Stimulated activated CD4-positive, alpha-beta T cell treated with anti-CD3 and anti-CD28 coated beads, Interleukin-1b, Interleukin-23, amount 100 ng/mL, for 48 hours (primary cell): ENCODE measurements at places on chromosomes 7 and 10.

- no peak for DNase-seq
These were observed 12.3 kb upstream of the MYPN start for GRCh38 chr10:68096913-68097516.

DNA sequence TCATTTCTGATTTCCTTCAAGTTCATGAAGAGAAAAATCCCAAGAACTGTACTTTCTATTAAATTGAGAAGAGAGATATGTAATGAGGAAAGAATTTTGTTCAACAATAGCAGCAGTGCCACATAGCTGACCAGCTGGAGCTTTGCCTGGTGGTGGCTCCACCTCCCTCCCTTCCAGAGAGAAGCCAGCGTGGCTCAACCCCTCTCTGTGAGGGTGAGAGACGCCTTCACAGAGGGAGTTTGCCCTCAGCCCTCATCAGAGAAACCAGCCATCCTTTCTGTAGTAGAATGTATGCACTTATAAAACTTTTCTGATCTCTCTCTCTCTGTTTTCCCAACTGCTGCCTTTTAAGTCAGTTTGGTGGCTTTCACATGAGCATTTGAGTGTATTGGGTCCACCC is 20.5 kb upstream of the COL1A2 start:
- DNase-seq, result no peak

DNA sequence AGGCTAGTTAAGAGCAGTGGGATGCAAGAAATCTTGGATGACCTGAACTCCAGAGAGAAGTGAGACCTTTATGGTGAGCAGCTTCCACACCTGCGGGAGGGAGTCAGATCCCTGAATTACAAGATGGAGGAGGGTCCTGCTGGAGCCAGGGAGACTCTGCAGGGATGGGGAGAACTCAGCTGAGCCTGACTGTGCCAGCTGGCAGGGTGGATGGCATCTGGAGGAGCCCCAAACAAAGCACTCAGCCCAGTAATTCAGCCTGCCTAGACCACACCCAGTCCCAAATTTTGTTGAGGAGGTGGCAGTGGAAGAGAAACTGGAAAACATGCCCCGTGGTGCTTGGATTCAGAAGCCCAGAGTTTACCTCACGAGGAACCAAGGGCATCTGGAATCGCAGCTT is 208.2 kb downstream of the WDR11 start:
- DNase-seq, result no peak

DNA sequence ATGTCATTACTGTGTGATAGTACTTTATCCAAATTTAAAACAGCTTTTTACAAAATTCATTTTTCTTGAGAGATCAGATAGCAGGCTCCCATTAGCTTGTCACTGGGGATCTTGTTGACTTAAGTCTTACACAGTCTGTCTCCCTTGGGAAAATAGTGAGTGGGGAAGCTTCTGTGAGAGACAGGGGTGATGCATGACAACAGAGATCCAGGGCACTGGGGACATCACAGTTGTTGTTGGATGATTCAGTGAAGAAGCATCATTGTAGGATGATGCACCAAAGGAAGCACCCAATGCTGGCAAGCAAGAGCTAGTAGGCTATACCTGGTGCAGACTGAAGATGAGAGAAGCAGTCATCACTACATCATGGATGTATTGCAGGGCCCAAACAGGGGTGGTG is 284.7 kb downstream of the HDAC9 start:
- DNase-seq, result no peak

DNA sequence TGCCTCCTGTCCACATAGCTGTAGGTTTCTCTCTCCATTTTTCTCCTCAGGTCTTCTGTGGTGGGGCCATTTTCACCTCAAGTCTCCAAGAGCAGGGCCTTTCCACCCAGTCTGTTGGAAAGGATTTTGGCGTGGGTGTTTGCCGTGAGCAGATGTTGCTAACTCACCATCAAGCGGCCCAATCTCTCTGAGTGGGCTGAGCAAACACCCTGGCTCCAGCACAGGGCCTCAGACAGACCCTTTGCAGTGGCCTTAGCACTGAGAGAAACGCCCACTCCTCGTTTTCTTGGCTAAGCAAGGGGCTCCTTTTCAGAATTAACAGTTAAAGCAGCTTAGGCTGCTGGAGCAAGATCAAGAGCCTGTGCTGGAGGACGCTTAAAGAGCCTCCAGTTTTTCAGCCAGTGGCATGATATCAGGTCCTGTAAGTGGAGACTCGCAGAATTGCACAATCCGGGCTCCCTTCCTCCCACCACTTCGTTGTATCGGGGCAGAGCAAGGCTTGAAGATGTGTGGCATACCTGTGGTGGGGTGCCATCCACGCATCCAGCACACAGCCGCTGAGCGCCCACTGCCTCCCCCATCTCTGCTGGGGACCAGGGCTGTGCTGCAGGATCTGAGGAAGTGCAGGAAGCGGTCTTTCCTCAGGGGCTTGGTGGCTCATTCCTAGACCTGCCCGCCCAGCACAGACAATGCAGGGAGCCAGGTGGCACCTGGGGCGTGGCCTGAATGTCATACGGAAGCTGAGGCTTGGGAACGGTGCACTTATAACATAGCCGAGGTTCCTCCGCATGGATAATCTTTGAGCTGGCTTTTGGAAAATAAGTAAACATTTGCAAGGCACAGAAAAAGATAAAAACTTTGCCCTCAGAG is 142.7 kb downstream of the ADARB2 start:
- no peak for DNase-seq

DNA sequence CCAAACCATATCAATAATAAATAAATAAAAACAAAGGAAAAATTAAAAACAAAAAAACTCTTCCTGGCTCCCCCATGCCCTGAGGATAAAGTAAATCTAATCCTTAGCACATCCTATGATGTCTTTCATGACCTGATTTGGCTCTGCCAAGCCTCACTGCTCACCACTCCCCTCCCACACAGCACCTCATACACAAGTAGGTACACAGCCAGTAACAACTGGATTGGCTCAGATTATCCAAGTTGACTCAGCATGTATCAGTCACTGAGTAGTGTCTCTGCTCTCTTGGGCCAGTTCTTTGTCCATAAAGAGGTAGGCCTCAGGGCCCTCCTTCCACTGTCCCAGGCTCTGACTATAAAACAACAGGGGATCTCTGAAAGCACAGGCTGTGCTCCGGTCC is 99.6 kb downstream of the STRA8 start:
- peak; percentile 8 for DNase-seq

GRCh38 chr10:114743521-114744231 is 77.9 kb upstream of the FHIP2A start:
- DNase-seq, result no peak

- DNase-seq, result peak; percentile 46
These were observed 1.5 kb downstream of the IPMK start for GRCh38 chr10:58266003-58266825.

- DNase-seq, result no peak
These were observed 125.2 kb downstream of the DOCK4 start for GRCh38 chr7:112080978-112081377.

DNA sequence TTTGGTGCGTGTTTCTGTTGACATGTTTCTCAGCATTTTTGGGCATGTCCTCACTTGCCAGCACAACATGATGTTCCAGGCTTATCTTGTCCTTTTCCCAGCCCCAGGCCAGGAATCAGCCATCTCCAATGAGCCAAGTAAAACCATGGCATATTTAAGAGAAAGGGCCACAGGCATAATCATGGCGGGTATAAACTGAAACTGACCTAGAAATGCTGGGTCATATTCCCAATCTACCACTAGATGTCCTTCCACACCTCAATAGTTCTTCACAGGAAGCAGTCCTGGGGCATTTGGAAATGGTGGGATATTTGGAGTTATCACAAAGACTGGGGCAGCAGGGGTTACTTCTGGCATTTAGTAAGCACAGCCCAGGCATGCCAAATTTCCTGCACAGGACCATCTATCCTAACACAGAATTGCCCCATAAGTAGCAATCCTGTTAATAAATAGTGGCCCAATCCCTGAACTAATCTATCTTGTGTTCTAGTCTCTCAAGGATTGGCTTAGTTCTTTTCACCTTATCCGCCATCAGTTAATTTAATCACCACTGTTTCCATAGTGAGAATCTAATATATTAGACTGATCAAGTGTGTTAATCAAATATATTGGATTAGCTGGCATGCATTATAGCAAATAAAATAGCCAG is 101.6 kb downstream of the NPSR1 start:
- DNase-seq, result no peak

GRCh38 chr10:5419466-5420094 is 7.2 kb downstream of the NET1 start:
- no peak for DNase-seq

DNA sequence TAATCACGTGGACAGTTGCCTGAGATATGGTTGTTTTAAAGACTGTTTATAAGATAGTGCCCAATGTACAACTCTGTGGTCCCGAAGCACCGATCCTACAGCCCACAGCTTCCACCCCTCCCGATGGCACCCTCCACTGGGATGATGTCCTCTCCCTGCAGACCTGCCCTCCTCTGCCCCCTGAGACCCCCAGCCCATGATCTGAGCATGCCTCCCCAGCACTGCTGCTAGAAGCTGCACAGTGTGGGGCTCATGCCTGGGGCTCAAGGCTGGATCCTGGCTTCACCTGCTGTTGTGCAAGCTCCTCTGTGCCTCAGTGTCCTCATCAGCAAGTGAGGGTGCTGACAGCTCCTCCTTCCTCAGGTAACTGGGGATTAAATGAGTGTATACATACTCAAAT is 254.7 kb upstream of the MKI67 start:
- no peak for DNase-seq

GRCh38 chr10:114084215-114084614 is 40.5 kb downstream of the ADRB1 start:
- DNase-seq, result peak; percentile 14
